ENCODE measurements at places on chromosomes 5 and 9.
A peak's percentile ranks its signal among the peaks of the same experiment; 100 is the strongest.

- DNase-seq: no peak
Observed at GRCh38 chr9:112331674-112331952, 1.8 kb downstream of the PTBP3 start.

GRCh38 chr5:178391480-178391879, 158.9 kb upstream of the PHYKPL start:
- no peak for DNase-seq

DNA sequence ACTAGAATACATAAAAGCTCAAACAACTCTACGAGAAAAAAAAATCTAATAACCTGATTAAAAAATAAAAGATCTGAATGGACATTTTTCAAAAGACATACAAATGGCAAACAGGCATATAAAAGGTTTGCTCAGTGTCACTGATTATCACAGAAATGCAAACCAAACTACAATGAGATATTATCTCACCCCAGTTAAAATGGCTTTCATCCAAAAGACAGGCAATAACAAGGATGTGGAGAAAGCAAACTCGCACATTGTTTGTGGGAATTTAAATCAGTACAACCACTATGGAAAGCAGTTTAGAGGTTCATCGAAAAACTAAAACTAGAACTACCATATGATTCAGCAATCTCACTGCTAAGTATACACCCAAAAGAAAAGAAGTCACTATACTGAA, 20.8 kb downstream of the UGT3A2 start:
- no peak for DNase-seq

DNA sequence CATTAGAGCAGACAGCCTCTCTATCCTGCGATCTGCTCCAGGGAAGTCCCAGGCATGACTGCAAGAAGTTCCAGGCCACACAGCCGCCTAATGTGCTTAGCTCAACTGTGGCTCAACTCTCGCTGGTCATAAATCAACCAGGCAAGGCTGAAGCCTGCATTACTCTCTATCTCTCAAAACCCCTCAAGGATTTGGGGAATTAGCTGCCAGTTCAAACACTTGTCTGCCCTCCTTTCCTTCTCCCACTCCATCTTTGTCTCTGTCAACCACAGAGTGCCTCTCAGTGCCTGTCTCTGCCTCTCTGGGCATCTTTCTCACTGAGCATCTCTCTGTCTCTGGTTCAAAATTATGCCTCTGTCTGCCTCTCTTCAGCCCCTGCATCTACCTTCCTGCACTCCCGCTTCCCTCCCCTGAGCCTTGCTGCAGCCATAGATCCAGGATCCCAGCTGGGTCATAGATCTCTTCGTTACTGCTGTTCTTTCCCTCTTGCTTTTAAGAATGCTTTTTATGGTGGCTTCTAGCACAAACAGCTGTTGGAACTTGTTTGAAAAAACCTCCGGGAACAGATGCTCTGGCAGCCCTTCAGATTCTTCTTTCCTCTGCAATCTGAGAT, 27.9 kb upstream of the GALNT10 start:
- DNase-seq: no peak

- DNase-seq: no peak
Observed at GRCh38 chr5:111950660-111951059, 193.7 kb upstream of the NREP start.

GRCh38 chr5:35476036-35476435, 141.6 kb upstream of the SPEF2 start:
- DNase-seq: no peak

DNA sequence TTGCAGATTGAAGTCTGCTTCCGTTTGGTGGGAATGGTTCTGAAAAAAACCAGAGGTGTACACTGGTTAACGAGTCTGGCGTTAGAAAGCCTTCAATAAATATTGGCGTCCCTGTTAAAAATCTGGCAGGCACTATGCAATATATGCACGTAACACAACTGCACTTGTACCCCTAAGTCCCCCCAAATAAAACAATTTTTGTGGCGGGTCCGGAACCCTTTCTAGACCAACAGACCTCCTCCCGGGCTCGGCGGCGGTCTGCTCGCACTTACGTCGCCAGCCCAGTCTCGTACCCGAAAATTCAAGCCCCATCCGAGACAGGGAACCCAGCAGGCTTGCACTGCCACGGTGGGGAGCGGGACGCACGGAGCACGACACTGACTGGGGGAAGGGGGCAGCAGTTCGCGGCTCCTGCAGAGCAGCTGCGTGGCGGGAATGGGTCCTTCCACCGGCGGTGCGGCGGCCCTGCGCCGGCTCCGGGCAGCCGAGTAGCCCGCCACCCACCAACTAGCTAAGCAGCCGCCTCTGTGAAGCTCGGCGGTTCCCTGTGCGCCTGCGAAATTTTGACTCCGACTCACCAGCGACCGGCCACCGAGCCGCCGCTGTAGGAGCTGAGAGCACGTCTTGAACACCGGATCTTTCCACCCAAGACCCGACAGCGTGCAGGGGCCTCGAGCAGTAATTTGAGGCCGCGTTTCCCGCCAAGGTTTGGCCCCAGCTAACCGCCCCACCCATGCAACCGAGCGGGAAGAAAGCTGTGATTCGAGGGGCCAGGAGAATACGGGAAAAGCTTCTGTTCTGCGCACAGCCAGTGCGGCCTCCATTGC, 3.9 kb downstream of the MCIDAS start:
- DNase-seq: no peak

GRCh38 chr5:67677422-67677970, 480.9 kb upstream of the CD180 start:
- DNase-seq: no peak

- no peak for DNase-seq
Observed at GRCh38 chr5:147400881-147401280, 109.0 kb downstream of the DPYSL3 start.

DNA sequence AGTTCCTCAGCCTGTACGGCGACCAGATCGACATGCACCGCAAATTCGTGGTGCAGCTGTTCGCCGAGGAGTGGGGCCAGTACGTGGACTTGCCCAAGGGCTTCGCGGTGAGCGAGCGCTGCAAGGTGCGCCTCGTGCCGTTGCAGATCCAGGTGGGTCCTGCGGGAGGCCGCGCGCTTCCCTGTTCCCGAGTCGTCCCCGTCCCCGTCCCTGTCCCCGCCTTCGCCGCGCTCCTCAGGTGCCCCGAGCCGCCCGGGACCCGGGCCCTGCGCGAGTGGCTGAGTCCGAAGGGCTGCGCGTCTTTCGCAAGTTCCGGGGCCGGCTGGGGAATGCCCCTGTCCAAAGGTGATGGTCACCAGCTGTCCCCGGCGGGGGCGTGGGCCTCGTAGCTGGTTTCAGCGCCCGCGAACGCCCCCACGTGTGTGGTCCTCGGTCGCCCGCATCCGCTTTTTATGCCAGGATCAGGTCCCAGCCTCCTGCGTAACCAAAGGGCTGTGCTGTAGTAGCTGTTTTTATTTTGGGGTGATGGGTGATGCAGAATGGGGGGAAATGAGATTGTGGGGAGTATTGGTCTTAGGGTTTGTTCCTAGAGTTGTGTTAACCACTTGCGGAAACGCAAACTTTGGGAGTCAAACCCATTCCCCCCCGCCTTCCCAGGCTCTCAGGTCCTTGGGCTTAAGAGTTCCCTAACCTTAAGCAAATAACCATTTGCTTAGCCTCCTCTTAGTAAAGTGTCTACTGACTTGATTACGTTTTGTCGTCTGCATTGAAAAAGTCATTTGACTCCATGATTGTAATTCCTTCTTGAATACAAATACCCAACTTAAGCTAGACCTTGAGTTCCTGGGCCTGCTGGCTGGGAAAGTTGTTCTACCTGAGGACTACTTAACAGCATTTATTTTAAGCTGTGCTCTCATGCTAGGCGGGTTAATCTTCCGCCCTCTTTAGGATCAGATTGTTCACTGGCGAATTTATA, 663 bp downstream of the ISOC1 start:
- DNase-seq: peak; percentile 24

- DNase-seq: no peak
Observed at GRCh38 chr9:34964458-34964857, 6.4 kb downstream of the PHF24 start.

DNA sequence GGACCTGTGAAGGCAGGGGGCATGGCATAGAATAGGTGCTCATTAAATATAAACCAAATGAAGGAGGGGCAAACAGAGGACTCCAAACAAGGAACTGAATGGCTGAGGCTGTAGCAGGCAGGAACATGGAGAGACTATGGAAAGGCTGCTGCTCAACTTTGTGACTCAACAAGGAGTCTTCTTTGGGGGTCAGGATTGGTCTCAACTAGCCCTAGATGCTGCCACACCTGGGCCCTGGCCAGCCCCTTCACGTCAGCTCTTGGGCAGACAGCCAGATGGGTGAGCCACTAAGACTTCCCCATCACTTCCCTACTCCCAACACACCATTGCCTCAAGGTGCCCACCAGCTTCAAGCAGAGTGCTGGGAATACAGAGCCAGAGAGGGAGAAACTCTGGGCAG, 11.0 kb downstream of the RPP25L start:
- no peak for DNase-seq

GRCh38 chr9:17757816-17758215, 178.9 kb downstream of the SH3GL2 start:
- no peak for DNase-seq

DNA sequence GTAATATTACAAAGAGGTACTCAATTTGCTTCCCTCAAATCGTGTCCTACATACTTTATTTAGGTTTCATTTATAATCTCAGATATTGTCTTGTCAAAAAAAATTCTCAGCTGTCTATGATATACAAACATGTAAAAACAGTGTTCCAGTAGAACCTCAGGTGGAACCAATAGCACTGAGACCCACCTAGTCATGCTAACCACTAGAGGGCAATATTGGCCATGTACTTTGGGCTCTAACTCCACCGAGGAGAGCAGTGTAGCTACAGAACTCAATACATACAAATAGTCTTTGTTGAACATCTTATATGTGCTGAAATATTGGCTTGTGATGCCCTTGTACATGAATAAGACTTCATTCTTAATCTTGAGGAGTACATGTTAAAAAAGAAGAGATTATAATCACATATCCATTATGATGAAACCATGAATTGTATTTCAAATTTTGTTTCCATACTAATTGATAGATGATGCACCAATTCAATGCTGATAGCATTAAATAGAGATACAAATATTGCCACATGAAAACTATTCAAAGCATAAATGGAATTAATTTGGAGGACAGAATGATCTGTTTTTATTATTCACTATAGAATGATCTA, 71.2 kb upstream of the CNTLN start:
- DNase-seq: no peak

GRCh38 chr5:160020964-160021363, 12.0 kb downstream of the TTC1 start:
- DNase-seq: no peak

- DNase-seq: no peak
Observed at GRCh38 chr5:60376860-60377259, 323.1 kb downstream of the DEPDC1B start.

DNA sequence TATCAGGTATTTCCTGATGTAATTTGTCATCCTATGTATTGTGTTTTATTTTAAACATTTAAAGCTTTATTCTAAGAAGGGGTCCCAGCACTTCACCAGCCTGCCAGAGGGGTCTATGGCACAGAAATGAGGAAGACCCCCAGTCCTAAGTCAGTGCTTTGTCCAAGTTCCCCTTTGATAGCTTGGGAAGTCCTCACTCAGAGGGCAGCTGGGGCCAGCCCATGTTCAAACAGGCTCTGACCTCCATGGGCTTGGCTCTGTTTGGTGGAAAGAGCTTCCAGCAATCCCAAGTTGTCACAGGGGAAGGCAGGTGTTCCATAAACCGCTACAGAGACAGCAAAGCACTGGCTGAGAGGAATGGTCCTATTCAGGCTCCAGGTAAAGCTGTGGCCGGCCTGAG, 26.6 kb upstream of the AKNA start:
- no peak for DNase-seq

DNA sequence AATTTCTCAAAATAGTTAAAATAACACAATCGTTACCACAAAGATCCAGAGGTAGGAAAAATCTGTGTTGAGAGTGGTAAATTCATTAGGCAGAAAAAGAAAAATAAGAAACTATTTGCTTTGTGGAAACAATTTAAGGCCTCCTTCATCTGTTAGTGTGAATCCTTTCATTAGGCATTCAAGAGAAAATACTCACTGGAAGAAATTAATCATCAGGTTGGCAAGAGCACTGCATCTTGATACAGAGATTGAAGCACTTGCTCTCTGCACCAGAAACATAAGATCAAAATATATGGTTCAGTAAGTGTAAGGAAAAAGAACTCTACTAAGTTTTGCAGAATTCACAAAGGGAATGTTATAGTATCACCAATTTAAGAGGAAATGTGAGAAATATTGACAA, 44.4 kb downstream of the TTC39B start:
- no peak for DNase-seq

DNA sequence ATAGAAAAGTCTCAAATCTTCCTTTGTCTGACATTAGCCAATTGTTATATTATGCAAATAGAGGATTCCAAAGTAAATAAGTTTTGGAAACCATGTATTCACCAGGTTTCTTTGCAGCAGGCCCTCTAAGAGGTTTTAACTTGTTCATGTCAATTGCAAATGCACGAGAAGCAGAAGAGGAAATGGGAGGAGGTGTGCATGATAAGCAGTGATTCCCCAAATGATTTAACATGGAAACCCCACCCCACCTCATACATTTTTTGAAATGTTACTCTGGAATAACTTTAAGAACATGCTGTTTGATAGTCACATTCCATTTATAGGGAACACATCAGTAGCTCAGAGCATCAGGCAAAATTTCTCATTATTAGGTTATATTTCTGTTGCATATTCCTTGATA, 190.7 kb downstream of the DOCK8 start:
- DNase-seq: no peak

DNA sequence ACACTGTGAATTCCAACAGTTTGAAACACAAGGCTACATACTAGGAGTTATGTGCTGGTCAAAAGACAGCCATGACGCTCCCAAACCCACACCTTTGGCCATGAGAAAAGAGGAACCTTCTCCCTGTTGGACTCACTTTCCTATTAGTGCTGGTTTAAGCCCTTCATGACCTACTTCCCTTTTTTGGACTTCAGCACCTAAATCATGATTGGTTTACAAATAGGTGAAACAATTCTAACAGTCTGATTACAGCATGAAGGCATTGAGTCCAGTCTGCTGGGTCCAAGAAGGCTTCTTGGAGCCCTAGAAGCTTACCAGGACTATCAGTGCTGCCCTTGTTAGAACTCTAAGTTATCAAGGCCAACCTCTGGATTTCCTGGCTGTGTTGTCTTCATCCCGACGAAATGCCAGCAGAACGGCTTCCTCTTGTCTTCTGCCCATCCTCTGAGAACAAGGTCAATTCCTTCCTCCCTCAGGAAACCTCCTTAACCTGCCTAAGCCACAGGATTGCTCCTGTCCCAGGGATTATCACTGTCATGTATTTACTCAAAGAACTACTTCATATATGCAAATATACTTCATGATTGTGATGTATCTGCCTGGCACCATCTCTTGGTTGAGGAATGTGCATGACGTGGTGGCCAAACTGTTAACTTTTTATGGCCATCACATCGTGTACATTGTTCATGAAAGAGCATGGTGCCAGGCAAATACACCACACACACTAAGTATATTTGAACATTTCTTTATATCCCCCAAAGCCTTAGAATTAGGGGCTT, 83.6 kb downstream of the ANKH start:
- DNase-seq: no peak

GRCh38 chr9:35028341-35028740, 38.8 kb downstream of the DNAJB5 start:
- no peak for DNase-seq

- DNase-seq: no peak
Observed at GRCh38 chr9:126829035-126829434, 24.2 kb downstream of the ZBTB43 start.

GRCh38 chr9:13555516-13555915, 276.0 kb upstream of the MPDZ start:
- no peak for DNase-seq

- no peak for DNase-seq
Observed at GRCh38 chr9:124675261-124676158, 95.6 kb downstream of the NR6A1 start.

Measured in stimulated activated CD4-positive, alpha-beta T cell treated with anti-CD3 and anti-CD28 coated beads, Interleukin-4, amount 100 ng/mL, for 48 hours (primary cell).